ENCODE measurements at places on chromosomes 1 and 21. TPM values are rescaled to one million over a fixed set of nuclear protein-coding genes. Genes with fewer than 3 reads are reported as not detected.

Gene WNT3A
- total RNA-seq: not detected

Gene ANKRD34A
- total RNA-seq: 8.7 TPM

Gene LYPD8
- total RNA-seq: not detected

Gene LCE3D
- not detected for total RNA-seq

Gene UTS2
- not detected for total RNA-seq

GRCh38 chr1:155977690-155978324, 540 bp downstream of the ARHGEF2 start:
- no peaks in the 10 kb centered on the region for H3K27me3 ChIP-seq
- no peaks in the 10 kb centered on the region for H3K36me3 ChIP-seq
- peak overlapping the region; percentile 94 for H3K27ac ChIP-seq
- peak overlapping the region; percentile 91 for H3K4me3 ChIP-seq

DNA sequence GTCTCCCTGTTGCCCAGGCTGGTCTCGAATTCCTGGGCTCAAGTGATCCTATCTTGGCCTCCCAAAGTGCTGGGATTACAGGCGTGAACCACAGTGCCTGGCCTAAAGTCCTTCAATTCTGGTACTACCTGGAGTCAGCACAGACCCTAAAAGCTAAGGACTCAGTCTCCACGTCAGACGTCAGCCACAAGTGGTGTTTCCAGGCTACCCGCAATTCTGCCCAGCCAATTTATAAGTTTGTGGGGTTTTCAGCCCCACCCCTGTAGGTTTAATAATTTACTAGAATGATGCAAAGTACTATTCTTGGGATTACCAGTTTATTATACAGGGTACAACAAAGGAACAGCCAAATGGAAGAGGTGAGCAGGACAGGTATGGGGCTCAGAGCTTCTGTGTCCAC, 10.6 kb upstream of the DIP2A start:
- peaks cover 5% of the 10 kb centered on the region for H3K36me3 ChIP-seq
- H3K4me1 ChIP-seq: no peaks in the 10 kb centered on the region
- DNase-seq: no peak
- no peak overlapping the region for H3K4me3 ChIP-seq
- no peak overlapping the region for H3K27ac ChIP-seq
- H3K27me3 ChIP-seq: no peaks in the 10 kb centered on the region

DNA sequence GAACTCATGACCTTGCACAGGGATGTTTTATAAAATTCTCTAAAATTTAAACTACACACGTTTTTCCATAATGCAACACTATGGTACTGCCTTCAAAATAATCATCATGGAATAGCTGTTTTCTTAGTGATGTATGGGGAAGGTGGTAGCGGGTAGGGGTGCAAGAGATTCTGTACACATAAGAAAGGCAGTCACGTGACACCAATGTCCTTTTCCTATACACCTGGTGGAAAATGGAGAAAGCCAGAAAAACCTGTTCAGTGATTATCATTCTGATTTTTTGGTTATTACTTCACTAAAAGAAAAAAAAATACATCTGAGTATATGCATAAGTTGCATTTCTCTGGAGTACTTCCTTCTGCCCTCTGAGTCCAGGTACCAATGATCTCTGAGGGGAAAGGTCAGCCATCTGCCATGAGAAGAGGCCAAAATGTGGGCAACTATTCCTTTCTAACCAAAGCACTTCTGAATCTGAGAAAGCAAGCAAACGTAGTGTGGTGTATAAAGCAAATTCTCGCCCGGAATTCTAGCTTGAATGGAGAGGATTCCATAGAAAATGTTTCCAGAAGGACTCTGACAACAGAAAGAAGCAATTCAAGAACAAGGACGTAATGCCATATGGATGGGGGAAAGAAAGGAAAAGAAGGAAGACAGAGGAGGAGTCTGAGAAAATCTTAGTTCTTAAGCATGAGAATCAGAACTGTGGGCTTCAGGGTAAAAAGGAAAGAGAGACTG, 137.3 kb downstream of the RERE start:
- peaks cover 4% of the 10 kb centered on the region for H3K4me1 ChIP-seq
- H3K27ac ChIP-seq: no peak overlapping the region
- H3K27me3 ChIP-seq: no peaks in the 10 kb centered on the region
- DNase-seq: no peak
- no peaks in the 10 kb centered on the region for H3K36me3 ChIP-seq

- no peaks in the 10 kb centered on the region for H3K36me3 ChIP-seq
- H3K27ac ChIP-seq: no peak overlapping the region
- DNase-seq: no peak
- H3K4me3 ChIP-seq: no peak overlapping the region
- no peaks in the 10 kb centered on the region for H3K4me1 ChIP-seq
- H3K27me3 ChIP-seq: peaks cover 3% of the 10 kb centered on the region
Measured at GRCh38 chr1:152501704-152502103, 8.9 kb upstream of the LCE5A start.

- no peaks in the 10 kb centered on the region for H3K27me3 ChIP-seq
- H3K4me3 ChIP-seq: no peak overlapping the region
- no peak for DNase-seq
- H3K36me3 ChIP-seq: no peaks in the 10 kb centered on the region
Measured at GRCh38 chr1:112836642-112837041, 119.4 kb downstream of the SLC16A1 start.

GRCh38 chr21:45318556-45319404, 31.1 kb upstream of the POFUT2 start:
- DNase-seq: no peak
- no peaks in the 10 kb centered on the region for H3K36me3 ChIP-seq
- peaks cover 14% of the 10 kb centered on the region for H3K4me1 ChIP-seq
- H3K27me3 ChIP-seq: no peaks in the 10 kb centered on the region
- no peak overlapping the region for H3K27ac ChIP-seq

GRCh38 chr1:113701429-113701828, 57.9 kb downstream of the PHTF1 start:
- no peaks in the 10 kb centered on the region for H3K27me3 ChIP-seq
- no peaks in the 10 kb centered on the region for H3K36me3 ChIP-seq
- no peak overlapping the region for H3K4me3 ChIP-seq
- H3K27ac ChIP-seq: no peak overlapping the region

GRCh38 chr1:24191860-24192259, 4.8 kb upstream of the IFNLR1 start:
- H3K27me3 ChIP-seq: no peaks in the 10 kb centered on the region
- no peaks in the 10 kb centered on the region for H3K36me3 ChIP-seq
- H3K4me1 ChIP-seq: peaks cover 25% of the 10 kb centered on the region

GRCh38 chr1:243407284-243408018, 151.6 kb downstream of the SDCCAG8 start:
- no peaks in the 10 kb centered on the region for H3K36me3 ChIP-seq
- no peak overlapping the region for H3K27ac ChIP-seq
- DNase-seq: no peak
- no peak overlapping the region for H3K4me3 ChIP-seq
- H3K27me3 ChIP-seq: no peaks in the 10 kb centered on the region
- H3K4me1 ChIP-seq: no peaks in the 10 kb centered on the region

GRCh38 chr1:12167493-12168429, 970 bp downstream of the TNFRSF1B start:
- H3K27ac ChIP-seq: peak overlapping the region; percentile 95
- no peaks in the 10 kb centered on the region for H3K27me3 ChIP-seq
- H3K4me3 ChIP-seq: peak overlapping the region; percentile 91
- H3K36me3 ChIP-seq: no peaks in the 10 kb centered on the region

DNA sequence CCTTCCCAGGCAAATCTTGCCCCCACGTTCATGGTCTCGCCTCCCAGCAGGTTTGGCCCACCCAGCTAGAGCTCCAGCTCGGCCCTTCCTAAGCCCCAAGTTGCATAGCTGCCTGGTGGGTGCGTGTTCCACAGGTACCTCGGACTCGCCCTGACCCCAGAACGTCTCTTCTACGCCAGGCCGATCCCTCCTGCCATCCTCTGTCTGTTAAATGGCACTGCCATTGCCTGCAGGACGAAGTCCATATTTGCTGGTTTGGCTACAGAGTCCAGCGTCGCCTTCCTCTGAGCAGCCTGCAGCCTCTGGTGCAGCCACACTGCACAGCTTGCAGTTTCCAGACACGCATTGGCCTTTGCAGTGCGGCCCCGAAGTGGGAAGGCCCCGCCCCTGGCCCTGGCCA, 228.1 kb downstream of the SDCCAG8 start:
- no peak overlapping the region for H3K27ac ChIP-seq
- H3K27me3 ChIP-seq: no peaks in the 10 kb centered on the region
- no peak for DNase-seq

- no peaks in the 10 kb centered on the region for H3K36me3 ChIP-seq
- H3K4me3 ChIP-seq: no peak overlapping the region
- H3K27ac ChIP-seq: no peak overlapping the region
- H3K27me3 ChIP-seq: no peaks in the 10 kb centered on the region
- no peaks in the 10 kb centered on the region for H3K4me1 ChIP-seq
Measured at GRCh38 chr21:19029816-19030215, 626.2 kb upstream of the TMPRSS15 start.

- H3K27me3 ChIP-seq: no peaks in the 10 kb centered on the region
- no peak overlapping the region for H3K27ac ChIP-seq
- H3K4me1 ChIP-seq: no peaks in the 10 kb centered on the region
Measured at GRCh38 chr1:213409208-213409631, 358.2 kb downstream of the RPS6KC1 start.

GRCh38 chr21:41830764-41831452, 48.2 kb downstream of the PRDM15 start:
- DNase-seq: no peak
- no peak overlapping the region for H3K4me3 ChIP-seq
- no peaks in the 10 kb centered on the region for H3K27me3 ChIP-seq
- no peak overlapping the region for H3K27ac ChIP-seq
- peaks cover 3% of the 10 kb centered on the region for H3K36me3 ChIP-seq

- no peaks in the 10 kb centered on the region for H3K27me3 ChIP-seq
- peaks cover 21% of the 10 kb centered on the region for H3K4me1 ChIP-seq
- no peak for DNase-seq
- no peak within 1 kb of the TSS for H3K4me3 ChIP-seq
Measured at GRCh38 chr1:35573198-35574124, at the start of gene TFAP2E. Gene TFAP2E (plus strand): TSS chr1:35573314. CDS start chr1:35573578, 264 bp downstream.

GRCh38 chr1:111878091-111878490, 111.4 kb downstream of the KCND3 start:
- DNase-seq: no peak
- H3K36me3 ChIP-seq: no peaks in the 10 kb centered on the region
- no peaks in the 10 kb centered on the region for H3K4me1 ChIP-seq
- H3K4me3 ChIP-seq: no peak overlapping the region

- H3K27me3 ChIP-seq: no peaks in the 10 kb centered on the region
- no peak overlapping the region for H3K4me3 ChIP-seq
- H3K27ac ChIP-seq: no peak overlapping the region
- H3K4me1 ChIP-seq: no peaks in the 10 kb centered on the region
- no peak for DNase-seq
- no peaks in the 10 kb centered on the region for H3K36me3 ChIP-seq
Measured at GRCh38 chr1:205513774-205514173, 9.3 kb downstream of the CDK18 start.

DNA sequence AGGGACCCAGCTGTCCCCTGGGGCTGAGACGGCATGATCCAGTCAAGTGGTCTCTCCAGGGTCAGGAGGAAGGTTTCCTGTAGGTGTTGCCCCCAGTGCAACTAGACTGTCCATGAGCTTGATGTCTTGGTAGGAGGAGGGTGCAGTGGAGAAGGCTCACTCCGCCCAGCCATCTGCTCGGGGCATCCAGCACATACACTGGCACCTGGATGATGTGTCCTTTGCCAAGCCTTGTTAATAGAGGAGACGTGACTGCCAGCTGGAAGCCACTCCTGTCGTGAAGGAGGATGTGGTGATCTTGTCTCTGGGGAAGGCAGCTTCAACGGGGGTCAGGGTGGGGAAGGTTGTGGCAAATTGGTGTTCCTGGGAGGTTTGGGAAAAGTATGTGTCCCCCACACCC, 6.2 kb downstream of the DISP3 start:
- no peak overlapping the region for H3K4me3 ChIP-seq
- no peaks in the 10 kb centered on the region for H3K36me3 ChIP-seq
- H3K4me1 ChIP-seq: peaks cover 4% of the 10 kb centered on the region
- DNase-seq: no peak
- peaks cover 17% of the 10 kb centered on the region for H3K27me3 ChIP-seq

- H3K27ac ChIP-seq: no peak overlapping the region
Measured at GRCh38 chr1:43069461-43070050, 102.5 kb downstream of the EBNA1BP2 start.

DNA sequence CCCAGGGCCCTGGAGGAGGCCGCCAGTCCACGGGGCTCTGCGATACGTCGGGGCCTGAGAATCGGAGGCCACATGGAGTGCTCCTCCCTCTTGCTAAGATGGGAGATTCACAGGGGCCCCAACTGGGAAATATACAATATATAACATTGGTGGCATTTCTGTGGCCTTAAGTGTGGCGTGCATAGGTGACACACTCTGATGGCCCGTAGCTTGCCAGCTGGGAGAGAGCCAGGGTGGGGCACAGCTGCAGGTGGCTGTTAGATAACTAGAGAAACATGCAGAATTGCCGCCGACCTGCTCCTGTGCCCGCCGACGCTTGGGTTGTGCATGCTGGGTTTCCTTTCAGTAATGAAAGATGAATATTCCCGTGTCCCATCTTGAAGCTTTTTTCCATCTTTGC, 30.1 kb downstream of the UMODL1 start:
- no peak overlapping the region for H3K4me3 ChIP-seq
- no peaks in the 10 kb centered on the region for H3K4me1 ChIP-seq
- no peaks in the 10 kb centered on the region for H3K27me3 ChIP-seq
- H3K36me3 ChIP-seq: no peaks in the 10 kb centered on the region
